ENCODE measurements at places on chromosomes 5 and 9.

DNA sequence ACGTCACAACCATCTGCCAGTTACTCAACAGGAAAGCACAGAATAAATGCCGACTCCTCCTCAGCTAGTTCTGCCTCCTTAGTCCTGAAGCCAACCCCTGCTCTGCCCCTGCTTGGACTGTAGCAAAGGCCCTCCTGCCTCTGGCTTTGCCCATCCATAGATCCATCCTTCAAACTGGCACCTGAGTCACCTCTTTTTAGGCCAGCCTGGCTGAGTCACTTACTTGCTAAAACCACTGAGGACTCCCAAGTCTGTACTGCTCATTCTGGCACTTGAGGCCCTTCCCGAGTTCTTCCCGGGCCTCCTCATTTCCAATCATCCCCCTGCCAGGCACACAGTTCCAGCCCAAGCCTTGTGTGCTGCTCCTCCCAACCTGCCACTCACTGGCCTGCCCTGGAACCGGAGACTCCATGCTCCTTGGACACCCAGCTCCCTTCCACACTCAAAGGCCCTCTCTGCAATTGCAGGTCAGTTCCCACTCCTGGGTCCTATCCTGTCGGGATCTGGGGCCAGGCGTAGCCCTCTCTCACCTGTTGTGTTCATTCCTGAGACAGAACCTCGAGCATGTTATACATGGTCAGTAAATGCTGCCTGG, 220.1 kb downstream of the DAB2IP start:
- no peak for DNase-seq

- DNase-seq: no peak
Measured at GRCh38 chr9:680106-680505, 161.4 kb upstream of the DMRT1 start.

GRCh38 chr5:6080930-6081726, 297.2 kb downstream of the MED10 start:
- peak; percentile 22 for DNase-seq

- DNase-seq: no peak
Measured at GRCh38 chr9:128093011-128093410, 25.0 kb downstream of the SLC25A25 start.

DNA sequence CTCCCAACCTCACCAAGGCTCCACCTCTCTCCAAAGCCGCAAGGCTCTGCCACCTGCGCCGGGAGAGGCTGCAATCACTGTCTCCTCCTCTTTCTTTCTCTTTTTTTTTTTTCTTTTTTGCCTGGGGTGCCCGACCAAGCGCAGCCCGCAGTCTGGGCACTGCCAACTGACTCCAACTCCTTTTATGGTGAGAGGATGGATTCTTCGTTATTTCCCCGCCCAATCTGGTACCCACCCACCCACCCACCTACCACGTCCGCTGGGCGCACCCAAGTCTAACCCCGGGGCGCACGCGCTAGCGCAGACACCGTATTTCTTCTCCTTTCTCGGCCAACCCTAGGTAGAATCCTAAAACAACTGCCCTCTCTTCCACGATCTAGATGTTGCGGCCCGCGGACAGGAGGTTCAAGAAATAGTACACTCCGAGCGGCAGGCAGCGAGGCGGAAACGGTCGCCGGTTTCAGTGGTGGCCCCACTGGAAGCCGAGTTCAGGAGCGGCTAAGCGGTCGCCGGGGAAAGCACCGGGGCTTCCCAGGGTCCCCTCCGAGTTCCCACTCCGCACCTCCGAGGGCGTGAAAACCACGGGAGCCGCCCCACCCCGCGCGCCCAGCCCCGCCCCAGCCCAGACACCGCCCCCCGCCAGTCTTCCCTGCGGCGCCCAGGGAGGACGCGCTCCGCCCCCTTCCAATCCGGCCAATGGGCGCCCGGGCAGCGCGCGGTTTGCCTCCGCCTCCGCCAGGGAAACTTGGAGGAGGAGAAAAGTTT, 385 bp upstream of the PTGER4 start:
- DNase-seq: peak; percentile 81

- no peak for DNase-seq
Measured at GRCh38 chr9:36051317-36051716, 14.6 kb downstream of the RECK start.

DNA sequence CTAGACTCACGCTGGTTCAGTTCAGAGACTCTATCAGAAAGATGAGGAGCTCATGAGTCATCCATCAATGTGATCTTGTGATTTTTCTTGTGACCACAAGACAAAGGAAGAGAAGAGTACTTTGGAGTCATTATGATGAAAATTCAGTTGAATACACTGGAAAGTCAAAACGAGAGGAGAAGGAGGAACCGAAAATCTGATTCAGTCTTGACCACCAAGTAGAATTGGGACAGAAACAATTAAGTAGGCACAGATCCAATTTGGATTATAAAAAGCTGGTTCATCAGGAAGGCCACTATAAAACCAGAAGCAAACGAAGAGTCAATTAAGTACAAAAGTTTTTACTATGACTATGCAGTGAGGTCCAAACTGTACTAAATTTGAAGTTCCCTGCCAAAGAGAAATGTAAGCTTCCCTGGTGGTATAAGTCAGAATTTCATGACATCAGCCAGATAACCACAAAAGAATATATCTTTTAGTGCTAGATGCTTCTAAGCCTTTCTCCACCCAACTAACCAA, 90.9 kb downstream of the THBS4 start:
- peak; percentile 56 for DNase-seq

DNA sequence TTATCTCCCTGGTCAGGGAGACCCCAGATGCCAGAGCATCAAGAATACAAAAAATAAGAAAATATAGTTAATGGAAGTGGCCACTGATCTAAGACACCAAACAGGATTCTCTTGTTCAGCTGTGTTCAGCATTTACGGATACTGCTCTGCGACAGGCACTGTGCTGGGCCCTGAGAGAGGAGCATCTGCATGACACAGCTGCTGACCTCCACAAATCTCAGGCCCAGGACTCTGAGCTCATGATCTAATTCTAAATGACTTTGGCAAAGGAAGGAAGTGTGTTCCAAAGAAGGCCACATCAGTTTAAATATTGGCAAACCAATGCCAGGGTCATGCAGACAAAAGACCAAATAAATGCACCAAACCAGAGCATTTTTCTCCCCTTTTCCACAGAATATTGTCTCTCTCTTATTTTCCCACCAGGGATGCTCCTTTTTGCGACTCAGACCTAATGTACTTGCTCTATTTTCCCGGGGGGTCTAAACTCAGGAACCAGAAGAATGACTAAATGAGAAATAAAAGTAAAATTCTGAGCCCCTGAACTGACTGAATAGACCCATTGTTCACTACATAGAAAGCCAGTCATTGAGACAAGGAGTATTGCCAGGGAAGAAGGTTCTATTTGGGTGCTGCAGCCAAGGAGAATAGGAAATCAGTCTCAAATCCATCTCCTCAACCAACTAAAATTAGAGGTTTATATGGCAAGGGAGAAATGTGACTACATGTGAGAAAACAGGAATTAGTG, 1.4 kb upstream of the AGGF1 start:
- no peak for DNase-seq

- no peak for DNase-seq
Measured at GRCh38 chr9:81344366-81344765, 345.0 kb downstream of the TLE1 start.

GRCh38 chr9:73805111-73805510, 653.4 kb downstream of the ANXA1 start:
- no peak for DNase-seq

DNA sequence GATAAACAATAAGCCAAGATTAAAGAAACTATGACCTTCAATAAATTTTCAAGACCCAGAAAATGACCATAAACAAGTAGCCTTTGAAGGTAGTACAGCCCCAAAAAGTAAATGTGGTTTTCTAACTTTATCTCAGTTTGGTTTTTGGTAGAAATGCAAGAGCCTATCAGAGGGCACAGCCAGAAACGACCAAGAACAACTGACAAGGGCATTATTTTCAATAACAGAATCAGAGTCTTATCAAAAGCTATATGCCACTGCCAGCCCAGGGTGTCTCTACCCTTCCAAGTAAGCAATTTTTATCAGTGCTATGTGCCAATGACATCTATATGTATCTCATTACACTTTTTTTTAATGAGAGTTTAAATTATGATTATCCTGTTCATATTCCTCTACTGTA, 11.8 kb upstream of the SPINK6 start:
- no peak for DNase-seq

DNA sequence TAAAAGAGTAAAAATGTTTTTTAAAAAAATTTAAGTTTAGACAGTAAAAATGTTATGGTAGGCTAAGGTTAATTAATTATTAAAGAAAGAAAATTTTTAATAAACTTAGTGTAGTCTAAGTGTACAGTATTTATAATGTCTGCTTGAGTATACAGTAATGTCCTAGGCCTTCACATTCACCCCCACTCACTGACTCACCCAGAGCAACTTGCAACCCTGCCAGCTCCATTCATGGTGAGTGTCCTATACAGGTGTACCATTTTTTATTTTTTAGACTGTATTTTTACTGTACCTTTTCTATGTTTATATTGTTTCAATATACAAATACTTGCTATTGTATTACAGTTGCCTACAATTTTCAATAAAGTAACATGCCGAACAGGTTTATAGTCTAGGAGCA, 234.1 kb downstream of the AUH start:
- no peak for DNase-seq

DNA sequence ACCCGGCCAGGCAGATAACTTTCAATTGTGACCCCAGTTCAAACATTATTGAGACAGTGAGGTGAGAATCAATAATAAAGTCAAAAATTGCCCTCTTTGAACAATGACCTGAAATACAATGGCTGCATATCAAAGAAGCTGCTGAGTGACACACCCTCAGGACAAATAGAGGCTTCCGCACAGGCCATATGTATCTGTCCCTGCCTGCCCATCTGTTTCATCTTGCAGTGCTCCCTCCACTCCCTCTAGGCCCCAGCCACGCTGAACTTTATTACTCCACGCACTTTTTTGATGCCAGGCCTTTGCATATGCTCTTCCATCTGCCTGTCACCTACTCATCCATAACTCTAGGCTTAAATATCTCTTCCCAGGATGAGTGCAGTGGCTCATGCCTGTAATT, 15.9 kb upstream of the PFDN1 start:
- no peak for DNase-seq

DNA sequence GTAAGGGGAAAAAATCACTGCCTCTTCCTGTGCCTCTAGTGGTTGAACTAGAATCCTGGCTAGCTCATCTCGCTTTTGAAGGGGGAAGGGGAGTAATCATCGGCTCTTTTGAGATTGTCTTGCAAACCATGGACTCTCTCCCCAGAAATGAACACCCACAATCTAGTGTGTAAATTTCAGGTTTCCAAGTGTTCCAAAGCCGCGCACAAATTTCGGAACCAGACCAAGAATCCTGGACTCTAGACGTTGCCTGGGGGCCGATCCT, 4.9 kb upstream of the FOXE1 start:
- DNase-seq: no peak

DNA sequence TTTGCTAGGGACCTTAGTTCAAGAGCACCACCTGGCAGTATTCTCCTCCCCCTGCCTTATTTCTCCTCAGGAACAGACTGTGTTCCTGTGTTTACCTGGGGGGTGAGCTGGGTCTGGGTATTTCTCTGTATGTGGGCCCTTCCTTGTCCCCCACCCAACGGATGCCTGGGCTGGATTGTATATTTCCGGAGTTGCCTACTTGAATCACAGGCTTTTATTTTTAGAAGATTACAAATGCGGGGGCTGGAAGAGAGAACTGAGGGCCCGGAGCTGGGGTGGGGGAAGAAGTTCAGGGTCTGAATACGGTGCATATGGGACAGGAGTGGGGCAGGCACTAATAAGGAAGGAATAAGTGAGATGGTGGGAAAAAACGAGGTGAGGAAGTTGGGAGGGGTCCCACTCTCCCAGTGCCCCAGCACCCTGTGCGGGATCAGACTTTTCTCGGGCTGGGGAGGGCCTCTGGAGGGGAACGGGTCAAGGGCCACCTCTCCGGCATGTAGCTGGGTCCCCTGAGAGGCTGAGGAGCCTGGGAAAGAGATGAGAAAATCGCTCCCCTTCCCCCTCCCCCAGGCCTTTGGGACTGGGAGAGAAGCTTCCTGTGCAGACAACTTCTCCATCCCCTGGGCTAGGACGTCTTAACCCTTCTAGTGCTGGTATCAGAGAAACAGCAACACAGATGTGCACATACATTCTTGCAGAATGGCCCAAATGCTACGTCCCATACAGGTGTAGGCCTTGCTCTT, 42.1 kb downstream of the PCDH1 start:
- no peak for DNase-seq

- DNase-seq: no peak
Measured at GRCh38 chr5:6578676-6579343, 54.0 kb downstream of the NSUN2 start.

DNA sequence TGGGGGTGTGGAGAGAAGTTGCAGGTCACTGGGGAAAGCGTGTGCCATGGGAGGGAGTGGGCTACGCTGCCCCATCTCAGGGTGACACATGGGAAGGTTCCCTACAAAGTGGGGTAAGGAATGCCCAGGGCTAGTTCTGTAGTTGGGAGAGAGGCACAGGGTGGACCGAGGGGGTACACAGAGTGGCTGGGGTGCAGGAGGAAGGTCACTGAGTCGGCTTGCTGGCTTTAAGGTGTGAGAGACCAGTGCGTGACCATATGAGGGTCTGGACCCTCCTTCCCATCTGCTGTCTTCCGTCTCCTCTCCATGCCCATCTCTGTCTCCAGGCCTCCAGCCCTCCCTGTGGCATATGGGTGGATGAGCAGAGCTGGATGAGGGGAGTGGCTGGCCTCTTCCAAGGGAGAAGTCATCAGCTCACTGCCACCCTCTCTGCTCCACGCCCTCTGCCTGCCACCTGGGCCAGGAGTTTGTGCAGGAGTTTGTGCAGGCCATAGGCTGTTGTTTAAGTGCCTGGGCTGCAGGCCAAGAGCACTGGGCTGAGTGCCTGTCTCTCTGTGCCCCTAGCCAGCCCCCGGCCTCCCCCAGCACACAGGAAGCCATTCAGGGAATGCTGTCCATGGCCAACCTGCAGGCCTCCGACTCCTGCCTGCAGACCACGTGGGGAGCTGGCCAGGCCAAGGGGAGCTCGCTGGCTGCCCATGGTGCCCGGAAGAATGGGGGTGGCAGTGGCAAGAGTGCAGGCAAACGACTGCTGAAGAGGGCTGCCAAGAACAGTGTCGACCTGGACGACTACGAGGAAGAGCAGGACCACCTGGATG, 96.8 kb downstream of the PHF2 start:
- no peak for DNase-seq

GRCh38 chr5:96687812-96688453, 25.8 kb downstream of the CAST start:
- no peak for DNase-seq

DNA sequence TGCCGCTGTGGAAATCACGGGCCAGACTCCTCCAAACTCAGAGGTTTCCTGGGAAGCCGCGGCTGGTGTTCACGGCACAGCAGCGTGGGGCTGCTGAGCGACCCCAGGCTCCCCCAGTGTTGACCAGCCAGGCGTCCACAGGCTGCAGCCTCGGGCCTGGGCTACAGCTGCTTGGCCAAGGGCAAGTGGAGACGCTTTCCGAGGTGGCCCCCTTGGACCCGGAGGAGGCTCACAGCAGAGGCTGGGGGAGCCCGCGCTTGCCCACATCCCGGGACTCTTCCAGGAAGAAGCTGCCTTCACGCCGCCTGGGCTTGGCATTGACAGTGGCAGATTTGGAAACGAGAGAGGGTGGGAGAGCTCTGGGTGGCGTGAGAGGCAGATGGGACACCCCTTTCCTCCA, 53.1 kb upstream of the FCN2 start:
- no peak for DNase-seq

Measured in epithelial cell of prostate (primary cell).